Activated CD4-positive, alpha-beta T cell treated with anti-CD3 and anti-CD28 coated beads, Interleukin-2, Interleukin-4, amounts not matched to agents 100 ng/mL and 50 ng/mL, durations not matched to agents 16 hours and 8 hours (primary cell): ENCODE measurements at places on chromosomes 12 and 14.
A peak's percentile ranks its signal among the peaks of the same experiment; 100 is the strongest.

DNA sequence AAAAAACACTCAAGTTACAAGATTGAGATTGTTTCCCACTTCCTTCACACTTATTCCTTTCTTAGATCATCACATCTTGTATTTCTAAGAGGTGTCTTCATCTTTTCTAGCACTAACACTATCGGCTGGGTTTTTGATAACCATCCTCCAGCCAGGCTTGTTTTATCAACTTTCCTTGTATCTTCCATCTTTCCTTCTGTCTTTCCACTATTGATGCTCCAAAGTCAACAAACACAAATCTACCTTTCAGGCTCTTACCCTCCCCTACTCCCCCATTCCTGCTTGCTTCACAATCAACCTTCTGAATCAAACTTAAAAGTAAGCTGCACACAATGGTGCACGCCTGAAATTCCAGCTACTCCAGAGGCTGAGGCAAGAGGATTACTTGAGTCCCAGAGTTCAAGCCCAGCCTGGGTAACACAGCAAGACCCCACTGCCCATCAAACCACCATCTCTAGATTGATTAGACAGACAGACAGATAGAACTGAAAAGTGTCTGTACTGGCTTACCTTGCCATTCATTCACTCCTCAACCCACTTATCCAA lies 12.9 kb downstream of the MED13L start:
- DNase-seq = no peak

- DNase-seq = no peak
Measured at GRCh38 chr12:113240395-113240794, 19.1 kb downstream of the TPCN1 start.

GRCh38 chr12:9588749-9589148 lies 19.0 kb downstream of the KLRB1 start:
- DNase-seq = no peak

DNA sequence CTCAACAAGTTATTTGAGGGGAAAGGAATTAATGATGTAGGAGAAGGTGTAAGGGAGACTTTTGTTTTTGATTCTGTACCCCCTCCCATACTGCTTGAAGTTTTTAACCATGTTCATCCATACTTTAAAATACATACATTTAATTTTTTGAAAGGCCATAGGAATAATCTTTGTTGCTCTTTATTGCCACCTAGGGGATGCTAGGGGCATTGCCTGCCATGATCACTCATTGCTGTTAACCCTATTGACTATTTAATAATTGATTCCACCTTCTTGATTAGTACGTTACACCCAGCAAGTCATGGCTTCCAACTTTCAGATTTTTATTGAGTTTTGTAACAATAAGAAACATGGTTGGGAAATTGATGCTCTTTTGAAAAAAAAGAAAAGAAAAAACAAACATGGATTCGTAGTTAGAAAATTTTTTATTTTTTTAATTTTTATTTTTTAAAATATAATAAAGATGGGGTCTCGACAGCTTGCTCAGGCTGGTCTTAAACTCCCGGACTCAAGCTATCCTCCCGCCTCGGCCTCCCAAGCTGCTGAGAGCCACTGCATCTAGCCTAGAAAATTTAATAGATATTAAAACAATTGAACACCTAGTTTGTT lies 8.5 kb upstream of the PRKAB1 start:
- peak; percentile 59 for DNase-seq

- DNase-seq = no peak
Measured at GRCh38 chr12:72679147-72679757, 407.1 kb downstream of the TRHDE start.
